ENCODE measurements at places on chromosomes 3 and 15. TPM values are rescaled to one million over a fixed set of nuclear protein-coding genes. Genes with fewer than 3 reads are reported as not detected.
A peak's percentile ranks its signal among the peaks of the same experiment; 100 is the strongest.

DNA sequence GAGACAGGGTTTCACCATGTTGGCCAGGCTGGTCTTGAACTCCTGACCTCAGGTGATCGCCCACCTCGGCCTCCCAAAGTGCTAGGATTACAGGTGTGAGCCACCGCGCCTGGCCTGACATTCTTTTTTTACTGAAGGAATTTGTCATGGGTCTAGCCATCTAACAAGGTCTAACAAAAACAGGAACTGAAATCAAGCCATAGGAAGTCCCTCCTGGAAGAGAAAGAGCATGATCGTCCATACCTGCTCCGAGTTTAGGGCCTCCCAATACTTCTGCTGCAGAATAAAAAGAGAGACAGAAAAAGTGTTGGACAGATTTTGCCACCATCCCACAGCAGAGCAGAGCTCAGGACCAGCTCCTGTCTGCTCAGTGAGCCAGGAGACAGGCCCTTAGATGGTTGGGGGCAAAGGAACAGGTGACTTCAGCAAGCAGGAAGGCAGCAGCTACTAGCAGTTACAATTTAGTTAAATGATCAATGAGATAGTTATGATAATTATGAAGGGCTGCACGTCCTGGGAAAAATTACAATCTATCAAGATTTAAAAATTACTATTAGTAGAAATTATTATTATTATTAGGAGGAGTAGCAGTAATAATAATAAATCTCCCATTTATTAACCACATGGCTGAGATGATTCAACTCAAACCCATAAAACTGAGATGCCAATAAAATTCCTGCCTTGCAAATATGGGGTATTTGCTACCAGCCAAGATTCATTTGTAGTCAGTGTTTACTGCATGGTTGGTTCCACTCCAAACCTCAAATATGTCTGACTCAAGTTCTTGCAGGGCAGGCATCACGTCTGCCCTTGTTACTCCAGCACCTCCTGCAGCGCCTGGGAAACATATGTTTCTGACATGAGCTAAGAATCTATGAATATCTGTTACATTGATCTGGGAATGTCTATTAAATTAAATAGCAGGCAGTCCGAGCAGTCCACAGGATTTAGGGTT, 40.1 kb downstream of the TMEM44 start:
- no peaks in the 10 kb centered on the region for H3K27me3 ChIP-seq
- H3K36me3 ChIP-seq, result peaks cover 13% of the 10 kb centered on the region
- H3K27ac ChIP-seq, result no peak overlapping the region
- peak; percentile 68 for DNase-seq

DNA sequence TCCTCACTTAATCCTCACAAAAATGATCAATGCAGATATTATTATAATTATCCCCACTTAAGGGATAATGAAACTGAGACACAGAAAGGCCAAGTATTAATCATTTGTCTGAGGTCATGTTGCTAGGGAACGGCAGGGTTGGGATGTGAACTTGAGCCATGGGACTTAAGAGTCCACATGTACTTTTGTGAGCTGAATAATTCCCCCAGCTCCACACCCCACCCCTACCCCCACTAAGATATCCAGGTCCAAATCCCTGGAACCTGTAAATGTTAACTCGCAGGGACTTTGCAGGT, 290.5 kb upstream of the GADL1 start:
- no peaks in the 10 kb centered on the region for H3K36me3 ChIP-seq
- no peak for DNase-seq
- H3K27me3 ChIP-seq, result no peaks in the 10 kb centered on the region

DNA sequence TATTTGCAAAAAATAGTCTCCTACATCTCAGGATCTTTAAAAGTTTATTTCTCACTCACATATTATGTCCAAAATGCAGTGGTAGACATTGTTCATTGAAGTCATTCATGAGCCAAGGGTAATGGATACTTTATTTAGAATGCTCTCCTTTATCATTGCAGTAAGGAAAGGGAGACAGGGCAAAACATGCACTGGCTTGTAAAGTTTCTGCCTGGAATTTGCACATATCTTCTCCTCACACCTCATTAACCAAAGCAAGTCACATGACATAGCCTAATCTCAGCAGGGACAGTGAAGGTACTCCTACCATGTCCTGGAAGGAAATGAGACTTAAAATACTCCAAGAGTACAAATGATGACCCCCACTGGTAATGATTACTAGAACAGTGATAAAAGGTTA, 333.7 kb upstream of the EPHA3 start:
- DNase-seq, result no peak
- H3K4me3 ChIP-seq, result no peak overlapping the region
- H3K27ac ChIP-seq, result no peak overlapping the region
- H3K4me1 ChIP-seq, result no peaks in the 10 kb centered on the region

GRCh38 chr15:95758851-95759250, 571.6 kb upstream of the NR2F2 start:
- H3K4me3 ChIP-seq, result no peak overlapping the region
- DNase-seq, result no peak
- H3K4me1 ChIP-seq, result no peaks in the 10 kb centered on the region
- H3K27ac ChIP-seq, result no peak overlapping the region
- no peaks in the 10 kb centered on the region for H3K36me3 ChIP-seq

DNA sequence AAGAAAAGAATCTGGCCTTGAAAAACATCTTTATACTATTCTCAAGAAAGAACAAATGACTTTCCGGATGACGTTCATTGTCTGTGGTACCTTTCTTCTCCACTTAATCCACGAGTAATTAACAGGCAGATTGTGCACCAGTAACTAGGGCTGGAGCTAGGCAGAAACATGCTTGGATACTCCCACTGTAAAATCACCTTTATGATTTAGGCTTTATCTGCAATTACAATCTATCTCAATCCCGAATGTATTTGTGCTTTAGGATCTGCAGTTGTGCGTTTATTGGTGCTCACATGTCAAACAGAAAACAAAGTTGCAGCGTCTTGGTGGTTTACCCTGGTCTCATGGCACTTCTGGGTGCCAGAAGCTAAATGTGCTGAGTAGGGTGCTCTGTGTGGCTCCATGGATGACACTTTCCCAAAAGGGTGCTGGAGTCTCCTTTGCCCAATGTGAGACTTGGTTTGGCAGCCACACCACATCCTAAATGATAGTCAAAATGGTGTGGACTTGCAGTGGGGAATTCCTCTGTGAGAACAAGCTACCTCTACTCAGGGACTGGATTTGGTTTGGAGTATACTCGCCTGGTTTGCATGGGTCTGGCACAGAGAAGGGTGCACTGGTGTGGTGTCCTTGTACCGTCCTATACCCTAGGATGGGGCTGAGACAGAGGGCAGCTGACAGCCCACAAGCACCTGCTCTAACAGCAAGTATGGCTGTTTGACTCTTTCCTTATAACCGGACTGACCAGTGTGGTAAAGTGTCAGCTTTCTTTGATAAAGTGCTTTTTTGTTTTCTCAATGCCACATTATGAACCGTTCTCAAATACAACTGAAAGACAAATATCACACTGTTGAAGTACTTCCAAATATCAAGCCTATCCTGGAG, 7.7 kb downstream of the SERP1 start:
- no peaks in the 10 kb centered on the region for H3K27me3 ChIP-seq
- H3K27ac ChIP-seq, result no peak overlapping the region
- peaks cover 30% of the 10 kb centered on the region for H3K36me3 ChIP-seq

GRCh38 chr3:128362026-128362965, 104.4 kb downstream of the DNAJB8 start:
- no peak overlapping the region for H3K4me3 ChIP-seq
- peak; percentile 42 for DNase-seq
- no peaks in the 10 kb centered on the region for H3K27me3 ChIP-seq
- no peaks in the 10 kb centered on the region for H3K36me3 ChIP-seq

DNA sequence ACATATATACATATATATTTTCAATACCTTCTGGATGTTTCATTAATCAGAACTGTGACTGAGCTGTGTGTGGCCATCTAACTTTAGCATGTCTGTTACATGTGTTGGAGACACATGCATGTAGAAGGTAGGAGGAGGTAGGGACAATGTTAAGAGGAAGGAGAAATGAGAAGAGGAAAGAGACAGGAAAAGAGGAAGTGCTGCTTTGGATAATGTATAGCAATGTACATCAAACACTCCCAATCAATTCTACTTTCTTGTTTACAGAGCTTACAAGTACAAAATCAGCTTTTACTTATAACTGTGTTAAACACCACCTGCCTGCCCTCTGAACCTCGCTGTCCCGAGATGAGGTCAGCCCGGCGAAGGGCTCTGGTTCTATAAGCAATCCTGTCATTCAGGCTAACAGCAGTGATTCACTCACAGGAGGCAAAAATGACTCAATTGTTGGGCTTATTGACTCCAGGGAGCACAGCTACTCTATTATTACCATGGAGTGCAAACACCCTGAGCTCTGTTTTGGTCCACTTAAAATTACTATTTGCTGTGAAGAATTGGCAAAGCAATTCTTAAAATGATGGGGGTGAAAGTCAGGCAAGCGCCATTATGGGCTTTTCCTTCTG, 188.9 kb downstream of the MEIS2 start:
- H3K36me3 ChIP-seq, result peaks cover 69% of the 10 kb centered on the region
- no peak overlapping the region for H3K27ac ChIP-seq
- H3K4me3 ChIP-seq, result no peak overlapping the region

- DNase-seq, result no peak
- no peaks in the 10 kb centered on the region for H3K36me3 ChIP-seq
- no peak overlapping the region for H3K4me3 ChIP-seq
- no peak overlapping the region for H3K27ac ChIP-seq
- no peaks in the 10 kb centered on the region for H3K27me3 ChIP-seq
- no peaks in the 10 kb centered on the region for H3K4me1 ChIP-seq
These were observed 35.3 kb downstream of the SQOR start for GRCh38 chr15:45670091-45670490.

GRCh38 chr3:41224120-41224806, 25.0 kb downstream of the CTNNB1 start:
- DNase-seq, result no peak
- peaks cover 48% of the 10 kb centered on the region for H3K36me3 ChIP-seq
- no peaks in the 10 kb centered on the region for H3K27me3 ChIP-seq
- H3K4me1 ChIP-seq, result peaks cover 3% of the 10 kb centered on the region
- H3K27ac ChIP-seq, result peak overlapping the region; percentile 57

DNA sequence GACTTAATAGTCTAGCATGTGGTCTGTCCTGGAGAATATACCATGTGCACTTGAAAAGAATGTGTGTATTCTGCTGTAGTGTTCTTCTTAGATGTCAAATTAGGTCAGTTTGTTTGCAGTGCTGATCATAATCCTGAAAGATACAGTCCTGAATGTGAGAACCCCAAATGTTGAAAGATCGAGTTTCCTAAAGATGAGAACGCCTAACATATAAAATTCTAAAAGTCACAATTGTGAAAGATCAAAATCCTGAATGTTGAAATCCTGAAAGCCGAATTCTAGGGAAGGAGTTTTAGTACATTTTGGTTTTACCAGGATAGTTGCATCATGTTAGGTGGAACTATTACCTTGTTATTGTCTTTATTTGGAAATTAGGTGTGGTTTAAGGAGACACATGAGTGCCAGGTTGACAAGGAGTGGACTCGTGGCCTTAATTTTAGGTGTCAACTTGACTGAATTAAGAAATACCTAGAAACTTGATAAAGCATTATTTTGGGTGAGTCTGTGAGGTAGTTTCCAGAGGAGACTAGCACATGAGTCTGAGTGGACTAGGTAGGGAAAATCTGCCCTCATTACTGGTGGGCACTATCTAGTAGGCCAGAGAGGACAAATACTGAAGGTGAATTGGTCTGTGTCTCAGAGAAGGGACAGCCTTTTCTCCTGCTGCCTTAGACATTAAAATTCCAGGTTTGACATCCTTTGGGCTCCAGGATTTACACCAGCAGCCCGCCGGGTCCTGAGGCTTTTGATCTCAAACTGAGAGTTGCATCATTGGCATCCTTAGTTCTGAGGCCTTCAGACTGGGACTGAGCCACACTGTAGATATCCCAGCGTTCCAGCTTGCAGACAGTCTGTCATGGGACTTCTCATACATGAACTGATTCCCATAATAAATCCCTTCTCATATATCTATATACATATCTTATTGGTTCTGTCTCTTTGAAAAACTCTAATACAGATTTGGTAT, 77.1 kb downstream of the LRRC28 start:
- no peak for DNase-seq
- H3K4me1 ChIP-seq, result peaks cover 18% of the 10 kb centered on the region
- no peaks in the 10 kb centered on the region for H3K36me3 ChIP-seq

DNA sequence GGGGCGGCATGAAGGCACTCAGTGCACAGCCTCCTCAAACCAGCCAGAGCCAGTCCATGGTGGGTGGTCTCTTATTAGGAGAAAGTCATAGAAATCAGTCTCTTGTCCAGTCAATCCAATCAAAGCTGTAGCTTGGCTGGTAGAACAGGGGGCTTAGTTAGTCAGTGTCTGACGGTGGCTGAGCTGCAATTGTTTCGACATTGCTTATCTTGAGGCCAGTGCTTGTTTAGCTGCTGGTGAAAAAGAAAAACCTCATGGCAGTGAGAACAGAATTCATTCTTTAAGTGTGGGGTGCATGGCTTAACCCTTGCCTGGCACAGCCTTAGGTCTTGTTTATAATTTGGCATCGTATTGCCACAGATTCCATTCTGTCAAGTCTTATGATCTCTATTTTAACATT, 53.9 kb downstream of the FGD5 start:
- H3K4me1 ChIP-seq, result no peaks in the 10 kb centered on the region
- DNase-seq, result no peak
- no peaks in the 10 kb centered on the region for H3K27me3 ChIP-seq
- H3K36me3 ChIP-seq, result no peaks in the 10 kb centered on the region
- H3K4me3 ChIP-seq, result no peak overlapping the region

DNA sequence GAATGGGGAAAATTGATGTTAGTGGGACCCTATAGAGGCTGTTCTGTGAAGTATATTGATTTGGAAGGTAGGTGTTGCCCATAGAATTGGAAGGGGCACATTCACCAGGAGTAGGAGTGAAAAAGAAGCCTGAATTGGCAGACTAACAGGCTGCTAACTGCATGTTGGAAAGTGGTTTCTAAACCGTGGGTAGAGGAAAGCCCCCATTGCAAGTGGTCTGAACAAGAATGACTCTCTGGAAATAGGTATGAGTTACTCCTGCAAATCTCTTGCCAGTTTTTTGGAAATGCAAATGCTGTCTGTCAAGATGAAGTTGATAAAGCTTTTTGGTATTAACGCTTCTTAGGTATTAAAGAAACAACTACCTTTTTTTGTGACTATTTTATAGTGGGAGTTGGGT, 3.5 kb downstream of the UBE2E1 start:
- 0 out of 2 replicates have a peak, but pooled peaks cover 8% of the 10 kb centered on the region for H3K4me1 ChIP-seq
- no peak overlapping the region for H3K27ac ChIP-seq
- no peaks in the 10 kb centered on the region for H3K27me3 ChIP-seq
- H3K4me3 ChIP-seq, result no peak overlapping the region
- peaks cover 16% of the 10 kb centered on the region for H3K36me3 ChIP-seq
- no peak for DNase-seq

Gene ERICH6
- 0.08 TPM for polyA plus RNA-seq

Gene CORO2B
- 2.3 TPM for polyA plus RNA-seq

Gene IL17RD
- polyA plus RNA-seq, result 2.4 TPM

Gene CLPX
- polyA plus RNA-seq, result 17.3 TPM

Gene COL7A1
- 7.1 TPM for polyA plus RNA-seq

Gene SLC22A14
- polyA plus RNA-seq, result 0.16 TPM

Gene C2CD4A
- polyA plus RNA-seq, result not detected

Gene NAALADL2
- polyA plus RNA-seq, result 1.2 TPM
